ENCODE measurements at places on chromosomes 6 and 20.

- no peak for DNase-seq
Observed at GRCh38 chr6:15586503-15586902, 76.3 kb downstream of the DTNBP1 start.

DNA sequence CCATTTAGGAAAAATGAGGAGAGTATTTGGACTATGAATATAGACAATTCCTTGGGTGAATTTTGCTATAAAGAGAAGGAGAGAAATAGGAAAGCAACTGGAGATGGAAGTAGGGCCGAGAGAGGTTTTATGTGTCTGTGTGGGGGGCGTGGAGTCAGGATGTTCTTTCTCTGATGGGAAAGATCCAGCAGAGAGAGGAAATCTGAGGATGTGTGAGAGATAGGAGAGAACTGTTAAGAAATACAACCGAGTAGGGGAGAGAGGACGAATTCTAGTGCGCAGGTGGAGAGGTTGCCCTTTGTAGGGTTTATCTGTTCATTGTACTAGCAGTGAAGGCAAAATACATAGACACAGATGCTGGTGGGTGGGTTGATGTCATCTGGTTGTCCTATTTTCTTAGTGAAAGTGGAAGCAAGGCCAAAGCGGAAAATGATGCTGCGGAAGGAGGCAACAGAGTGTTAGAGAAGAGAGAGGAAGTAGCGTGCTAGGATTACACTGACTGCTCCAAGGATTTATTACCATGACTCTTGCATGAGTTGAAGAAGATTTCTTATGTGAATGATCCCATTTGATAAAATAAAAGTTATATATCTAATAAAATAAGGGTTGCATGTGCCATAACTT is 57.7 kb downstream of the CLVS2 start:
- DNase-seq: no peak

GRCh38 chr20:48685300-48685699 is 142.5 kb downstream of the PREX1 start:
- DNase-seq: no peak

- DNase-seq: no peak
Observed at GRCh38 chr20:17543531-17544131, 12.5 kb upstream of the BFSP1 start.

- DNase-seq: no peak
Observed at GRCh38 chr20:20547221-20547875, 165.1 kb downstream of the RALGAPA2 start.

DNA sequence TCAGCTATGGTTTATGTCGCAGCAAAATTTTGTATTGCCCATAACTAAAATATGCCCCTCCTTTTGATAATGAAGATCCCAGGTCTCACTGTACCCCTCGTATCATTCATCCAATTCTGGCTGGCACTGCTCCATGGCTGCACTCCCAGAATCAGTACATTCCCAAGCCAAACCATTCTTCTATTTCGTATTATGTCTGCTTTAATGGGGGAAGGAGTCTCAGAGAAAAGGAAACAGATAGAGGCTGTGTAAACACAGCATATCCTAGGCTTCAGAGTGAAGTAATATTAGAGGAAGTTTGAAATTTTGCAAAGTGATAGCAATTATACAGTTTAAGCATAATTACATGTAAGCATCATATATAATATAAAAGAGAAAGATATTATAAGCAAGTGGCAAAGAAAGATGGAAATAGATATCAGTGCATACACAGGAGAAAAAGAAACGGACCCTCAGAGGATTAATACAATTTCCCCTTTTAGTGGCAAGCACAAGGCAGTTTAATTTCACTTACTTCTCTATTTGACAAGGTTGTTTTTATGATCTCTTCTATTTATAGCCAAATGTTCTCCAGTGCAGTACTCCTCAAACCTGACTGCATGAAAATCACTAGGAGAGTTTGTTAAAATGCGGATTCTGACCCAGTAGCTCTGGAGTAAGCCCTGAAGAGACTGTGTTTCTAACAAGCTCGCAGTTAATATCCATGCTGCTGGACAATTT is 56.5 kb upstream of the TENT5A start:
- DNase-seq: no peak

DNA sequence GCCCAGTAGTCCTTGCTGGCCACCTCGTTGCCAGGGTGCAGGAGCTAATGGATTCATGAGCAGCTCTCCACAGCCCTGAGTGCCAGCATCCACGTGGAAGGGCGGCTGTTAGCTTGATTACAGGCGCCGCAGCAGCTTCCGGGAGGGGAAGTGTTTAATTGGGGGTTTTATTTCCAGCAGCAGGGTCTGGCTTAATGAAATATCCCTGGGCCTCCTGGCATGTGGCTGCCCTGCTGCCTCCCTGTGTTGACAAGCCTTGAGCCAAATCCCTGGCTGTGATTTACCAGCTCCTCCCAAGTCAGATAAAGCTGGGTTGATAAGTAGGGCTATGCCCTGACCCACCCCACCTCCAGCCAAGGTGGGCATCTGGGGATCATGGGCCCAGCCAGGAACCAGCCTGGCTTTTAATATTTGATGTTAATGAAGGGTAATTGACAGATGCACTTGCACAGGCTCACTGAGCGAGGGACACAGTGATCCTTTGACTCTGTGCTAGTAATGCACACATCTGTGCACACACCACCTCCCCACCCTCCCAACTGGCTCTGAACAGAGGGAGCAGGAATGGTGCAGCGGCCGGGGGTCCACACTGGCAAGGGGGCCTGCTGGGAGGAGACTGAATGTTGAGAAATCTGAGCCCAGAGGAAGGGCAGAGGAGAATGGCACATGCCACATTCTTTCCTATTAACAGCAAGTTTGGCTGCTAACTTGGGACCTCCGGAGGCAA is 13.6 kb downstream of the GLP1R start:
- peak; percentile 59 for DNase-seq

GRCh38 chr6:140264431-140264830 is 890.0 kb upstream of the CITED2 start:
- no peak for DNase-seq

DNA sequence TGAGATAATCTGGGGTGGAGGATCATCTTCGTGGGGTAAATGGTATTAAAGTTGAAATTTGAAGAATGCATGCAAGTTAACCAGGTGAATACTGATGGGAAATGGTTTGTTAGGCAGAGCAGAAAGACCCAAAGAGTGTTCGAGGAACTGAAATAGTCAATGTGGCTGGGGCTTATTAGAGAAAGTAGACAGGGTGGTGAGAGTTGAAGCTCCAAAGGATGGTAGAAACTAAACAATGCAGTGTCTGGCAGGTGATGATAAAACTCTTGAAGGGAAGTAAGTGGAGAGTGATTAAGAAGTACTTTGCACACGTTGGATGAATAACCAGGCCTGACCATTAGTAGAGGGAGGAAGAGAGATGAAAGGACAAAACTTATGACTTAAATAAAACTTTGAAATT is 39.8 kb upstream of the CENPW start:
- DNase-seq: no peak

DNA sequence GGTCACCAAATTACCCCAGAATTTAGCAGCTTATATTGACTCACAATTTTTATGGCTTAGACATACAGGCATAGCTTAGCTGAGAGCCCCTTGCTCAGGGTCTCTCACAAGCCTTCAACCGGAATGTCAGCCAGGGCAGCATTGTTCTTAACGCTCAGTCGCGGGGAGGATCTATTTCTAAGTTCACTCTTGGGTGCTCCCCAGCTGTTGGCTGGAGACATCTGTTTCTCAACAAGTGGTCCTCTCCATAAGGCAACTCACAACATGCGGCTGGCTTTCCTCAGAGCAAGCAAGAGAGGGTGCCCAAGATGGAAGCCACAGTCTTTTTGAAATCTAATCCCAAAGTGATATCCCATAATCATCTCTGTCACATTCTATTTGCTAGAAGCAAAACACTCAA is 46.6 kb downstream of the SLX4IP start:
- no peak for DNase-seq

DNA sequence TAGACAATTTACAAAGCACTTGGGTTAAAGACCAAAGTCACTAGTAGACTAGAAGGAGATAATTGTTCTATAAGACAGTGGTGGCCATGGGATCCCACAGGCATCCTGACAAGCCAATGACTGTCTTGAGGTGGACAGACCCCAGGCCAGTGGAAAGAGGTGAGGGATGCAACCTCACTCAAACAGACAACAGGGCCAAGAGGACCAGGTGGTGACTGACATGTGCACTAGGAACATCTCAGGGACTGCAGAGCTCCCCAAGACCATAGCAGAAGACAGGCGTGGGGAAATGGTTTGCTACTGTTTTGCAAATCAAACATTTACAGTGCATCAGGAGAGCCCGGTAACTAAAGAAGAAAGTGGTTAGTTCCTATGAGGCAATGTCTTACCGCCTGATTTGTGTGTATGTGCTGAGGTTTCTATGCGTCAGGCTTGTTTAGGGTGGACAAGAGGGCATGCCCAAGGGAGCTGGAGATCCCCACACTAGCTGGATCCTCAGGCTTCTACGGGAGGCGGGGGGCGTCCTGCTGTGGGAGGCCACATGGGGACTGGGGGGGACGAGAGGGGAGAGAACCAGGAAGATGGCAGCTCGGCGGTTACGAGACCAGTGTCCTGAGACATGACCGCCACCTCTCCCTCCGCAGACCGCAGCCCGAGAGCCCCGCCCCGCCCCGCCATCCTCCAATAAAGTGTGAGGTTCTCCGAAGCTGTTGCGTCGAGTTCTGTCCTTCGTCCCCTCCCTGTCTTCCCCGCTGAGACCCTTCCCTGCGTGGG is 623 bp upstream of the MRPS26 start:
- no peak for DNase-seq

Data from NCI-H1436 (cell line).